Upper lobe of left lung (tissue), 6 donors: ENCODE measurements at places on chromosomes 2 and 18.

GRCh38 chr2:216083464-216084281 is 2.0 kb downstream of the TMEM169 start:
- DNase-seq, result no peak
- H3K4me3 ChIP-seq, result no peak overlapping the region
- peaks cover 10% of the 10 kb centered on the region for H3K4me1 ChIP-seq
- no peaks in the 10 kb centered on the region for H3K27me3 ChIP-seq

DNA sequence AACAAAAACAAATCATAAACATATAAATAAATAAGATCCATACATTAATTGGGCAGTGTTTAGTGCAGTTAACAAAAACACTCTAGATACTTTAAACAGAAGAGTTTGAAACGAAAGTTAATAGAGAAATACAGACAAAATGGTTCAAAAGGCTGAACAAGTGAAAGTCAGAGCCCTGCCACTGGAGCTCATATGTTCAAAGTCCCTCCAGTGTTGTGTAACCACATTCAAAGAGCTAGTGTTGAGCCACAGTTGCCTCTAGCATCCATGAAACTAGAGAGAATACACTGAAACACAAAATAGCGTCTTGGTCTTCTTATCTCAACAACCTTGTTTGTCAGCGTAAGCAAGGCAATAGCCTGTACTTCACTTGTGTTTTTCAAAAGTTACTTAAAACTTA is 1309.8 kb upstream of the NRXN1 start:
- DNase-seq, result no peak
- H3K4me1 ChIP-seq, result no peaks in the 10 kb centered on the region
- no peaks in the 10 kb centered on the region for H3K36me3 ChIP-seq
- H3K27ac ChIP-seq, result no peak overlapping the region
- no peak overlapping the region for H3K4me3 ChIP-seq
- no peaks in the 10 kb centered on the region for H3K27me3 ChIP-seq

- no peak for DNase-seq
- H3K27ac ChIP-seq, result no peak overlapping the region
- H3K4me1 ChIP-seq, result no peaks in the 10 kb centered on the region
- H3K27me3 ChIP-seq, result no peaks in the 10 kb centered on the region
- no peaks in the 10 kb centered on the region for H3K36me3 ChIP-seq
Observed at GRCh38 chr2:24586955-24587354, 95.9 kb downstream of the NCOA1 start.

GRCh38 chr2:135840601-135841000 is 3.6 kb upstream of the LCT start:
- peaks cover 19% of the 10 kb centered on the region for H3K4me1 ChIP-seq
- H3K27ac ChIP-seq, result peak overlapping the region; percentile 85
- H3K27me3 ChIP-seq, result no peaks in the 10 kb centered on the region
- no peak overlapping the region for H3K4me3 ChIP-seq
- peaks cover under 1% of the 10 kb centered on the region for H3K36me3 ChIP-seq
- no peak for DNase-seq

DNA sequence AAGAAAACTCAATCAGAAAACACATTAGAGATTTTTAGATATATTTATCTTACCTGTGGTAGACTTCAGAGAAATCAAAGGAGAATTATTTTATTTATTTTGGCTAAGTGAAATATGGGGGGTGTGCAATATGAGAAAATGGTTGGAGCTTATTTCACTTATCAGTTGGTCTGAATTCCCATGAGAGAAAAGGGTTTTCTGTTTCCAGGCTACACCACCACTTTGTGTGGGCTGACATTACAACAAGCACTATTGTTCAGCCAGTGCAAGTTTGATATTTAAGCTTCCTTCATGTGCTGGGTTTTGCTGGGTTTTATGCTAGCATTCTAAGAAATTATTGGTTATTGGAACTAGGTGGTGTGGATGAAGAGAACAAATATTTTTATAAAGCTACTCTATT is 33.5 kb downstream of the RMND5A start:
- H3K4me3 ChIP-seq, result no peak overlapping the region
- no peak overlapping the region for H3K27ac ChIP-seq
- no peaks in the 10 kb centered on the region for H3K36me3 ChIP-seq
- no peaks in the 10 kb centered on the region for H3K4me1 ChIP-seq
- no peak for DNase-seq
- H3K27me3 ChIP-seq, result no peaks in the 10 kb centered on the region

DNA sequence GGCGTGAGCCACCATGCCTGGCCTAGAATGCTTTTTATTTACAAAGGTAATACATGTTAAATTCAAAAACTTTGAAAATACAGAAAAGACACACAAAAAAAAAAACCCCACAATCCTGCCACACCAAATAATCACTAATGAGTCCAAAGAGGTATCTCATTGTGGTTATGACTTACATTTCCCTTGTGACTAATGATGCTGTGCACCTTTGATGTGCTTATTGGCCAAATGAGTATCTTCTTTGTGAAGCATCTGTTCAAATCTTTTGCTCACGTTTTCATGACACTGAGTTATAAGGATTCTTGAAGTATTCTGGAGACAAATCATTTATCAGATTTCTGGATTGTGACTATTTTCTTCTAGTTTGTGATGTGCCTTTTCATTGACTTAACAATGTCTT is 6.4 kb upstream of the NLRC4 start:
- no peaks in the 10 kb centered on the region for H3K4me1 ChIP-seq
- no peaks in the 10 kb centered on the region for H3K36me3 ChIP-seq
- no peak overlapping the region for H3K27ac ChIP-seq
- DNase-seq, result no peak

DNA sequence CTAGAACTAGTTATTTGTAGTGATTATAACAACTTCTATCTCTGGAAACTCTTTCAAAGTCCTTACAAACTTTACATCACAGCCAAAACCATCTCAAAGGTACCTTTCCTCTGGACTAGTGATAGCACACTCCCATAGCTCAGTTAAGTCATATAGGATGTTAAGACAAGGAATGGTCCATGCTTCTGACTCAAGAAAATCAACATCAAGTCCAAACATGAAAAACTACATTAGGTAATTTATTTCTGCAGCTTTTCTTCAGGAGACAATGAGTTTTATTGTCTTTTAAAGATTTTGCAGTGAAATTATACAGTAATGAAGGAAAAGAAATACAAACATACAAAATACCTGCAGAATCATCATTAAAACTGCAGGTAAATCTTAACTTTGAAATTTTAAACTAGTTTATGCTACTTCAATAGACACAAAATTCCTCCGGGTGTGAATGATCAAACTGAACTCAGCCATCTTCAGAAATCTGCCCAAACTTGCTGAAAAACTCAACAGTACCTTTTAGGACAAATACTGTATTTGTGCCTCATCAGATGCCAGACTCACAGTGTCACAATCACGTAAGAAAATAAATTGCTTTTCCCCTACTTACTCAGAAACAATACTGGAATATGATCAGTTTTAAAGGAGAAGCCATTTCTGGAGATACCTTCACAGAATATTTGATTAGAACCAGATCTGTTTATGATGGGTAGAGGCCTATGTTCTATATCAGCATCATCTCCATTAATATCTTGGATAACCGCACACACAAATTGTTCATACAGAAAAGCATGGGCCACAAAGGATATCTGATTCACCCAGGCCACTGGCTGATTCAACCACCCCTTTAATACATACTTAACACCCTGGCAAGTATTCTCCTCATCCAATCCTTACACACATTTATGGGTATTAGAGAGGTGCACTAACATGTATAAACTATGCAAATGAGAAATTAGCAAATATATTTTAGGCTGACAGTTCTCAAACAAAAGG is 2.6 kb downstream of the TMEM131 start:
- no peak overlapping the region for H3K27ac ChIP-seq
- H3K27me3 ChIP-seq, result no peaks in the 10 kb centered on the region
- DNase-seq, result no peak

GRCh38 chr18:37403788-37404187 is 161.8 kb downstream of the CELF4 start:
- H3K36me3 ChIP-seq, result no peaks in the 10 kb centered on the region
- no peaks in the 10 kb centered on the region for H3K4me1 ChIP-seq
- no peak for DNase-seq
